ENCODE measurements at places on chromosomes 5 and 9.
A peak's percentile ranks its signal among the peaks of the same experiment; 100 is the strongest.

GRCh38 chr9:69985971-69986370, 57.7 kb upstream of the MAMDC2 start:
- DNase-seq = no peak

GRCh38 chr5:13027874-13028273, 916.6 kb downstream of the DNAH5 start:
- DNase-seq = no peak

DNA sequence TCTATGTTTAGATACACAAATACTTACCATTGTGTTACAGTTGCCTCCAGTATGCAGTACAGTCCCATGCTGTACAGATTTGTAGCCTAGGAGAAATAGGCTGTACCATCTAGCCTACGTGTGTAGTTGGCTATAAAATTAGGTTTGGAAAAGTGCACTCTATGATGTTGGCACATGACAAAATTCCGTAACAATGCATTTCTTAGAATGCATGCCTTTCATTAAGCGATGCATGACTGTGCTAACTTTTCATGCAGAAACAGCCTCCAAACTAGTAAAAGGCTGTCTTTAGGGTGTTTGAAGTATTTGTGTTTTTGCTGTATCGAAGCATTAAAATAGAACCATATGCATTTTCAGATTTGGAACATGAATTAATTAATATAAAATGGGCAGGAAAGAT, 157.9 kb downstream of the RMI1 start:
- DNase-seq = no peak

GRCh38 chr5:109297900-109298299, 111.9 kb downstream of the PJA2 start:
- DNase-seq = no peak

GRCh38 chr9:85024374-85024773, 354.8 kb downstream of the NTRK2 start:
- no peak for DNase-seq

DNA sequence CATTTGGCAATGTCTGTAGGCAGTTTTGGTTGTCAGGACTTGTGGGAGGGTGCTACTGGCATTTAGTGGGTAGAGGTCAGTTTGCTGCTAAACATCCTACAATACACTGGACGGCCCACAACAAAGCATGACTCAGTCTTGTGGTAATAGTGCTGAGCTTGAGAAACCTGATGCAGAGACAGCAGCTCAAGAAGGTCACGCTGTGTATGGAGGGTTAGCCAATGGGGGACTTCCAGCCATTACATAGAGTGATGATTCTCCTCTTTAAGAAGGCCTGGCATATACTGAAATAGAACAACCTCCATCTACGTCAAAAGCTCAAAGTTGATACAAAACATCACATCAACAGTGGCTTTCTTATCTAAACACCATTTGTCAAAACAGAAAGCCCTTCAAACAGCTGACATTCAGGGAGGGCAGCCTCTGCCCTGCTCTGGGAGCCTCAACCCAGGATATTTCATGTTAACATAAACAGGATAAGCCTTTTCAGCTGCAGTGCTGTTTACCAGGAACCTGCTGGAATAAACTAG, 143.0 kb downstream of the GPBP1 start:
- peak; percentile 84 for DNase-seq

DNA sequence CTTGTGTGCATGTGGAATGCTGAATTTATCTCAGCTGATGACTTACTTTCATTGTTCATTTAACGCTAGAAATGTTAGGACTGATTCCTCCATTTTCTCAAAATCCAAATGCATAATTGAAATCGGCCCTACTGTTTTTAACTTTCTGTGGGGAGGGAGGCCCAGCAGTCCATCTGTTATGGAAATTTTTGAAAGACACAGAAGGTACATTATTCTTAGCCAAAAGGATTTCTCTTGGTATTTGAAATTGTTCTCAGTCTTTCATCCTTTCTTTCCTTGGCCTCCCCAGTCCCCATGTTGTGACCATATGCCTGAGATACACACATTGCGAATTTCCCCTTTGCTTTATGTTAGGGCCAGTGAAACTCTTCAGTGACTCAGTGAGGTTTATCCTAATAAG, 549.9 kb downstream of the IRX1 start:
- DNase-seq = no peak

- no peak for DNase-seq
Observed at GRCh38 chr5:109080896-109081295, 328.9 kb downstream of the PJA2 start.

All from fibroblast of skin of abdomen (primary cell).